ENCODE measurements at places on chromosomes 12 and 14.

GRCh38 chr12:14751986-14752385 lies 51.3 kb downstream of the WBP11 start:
- DNase-seq = no peak

- DNase-seq = no peak
These were observed 29.2 kb upstream of the FKBP4 start for GRCh38 chr12:2765608-2766007.

- no peak for DNase-seq
These were observed 205.8 kb upstream of the RTL1 start for GRCh38 chr14:101109347-101109638.

- no peak for DNase-seq
These were observed 61.7 kb downstream of the MYRFL start for GRCh38 chr12:69886715-69887114.

- no peak for DNase-seq
These were observed 417.6 kb downstream of the NOVA1 start for GRCh38 chr14:26180221-26180620.

GRCh38 chr12:109595321-109595902 lies 21.8 kb downstream of the MVK start:
- DNase-seq = no peak
